ENCODE measurements at places on chromosomes 7 and 10.
A peak's percentile ranks its signal among the peaks of the same experiment; 100 is the strongest.

GRCh38 chr10:46220872-46221538 lies 65.8 kb upstream of the ANTXRL start:
- peak; percentile 7 for DNase-seq

GRCh38 chr10:44384601-44385025 lies 284 bp downstream of the CXCL12 start:
- DNase-seq = peak; percentile 21

DNA sequence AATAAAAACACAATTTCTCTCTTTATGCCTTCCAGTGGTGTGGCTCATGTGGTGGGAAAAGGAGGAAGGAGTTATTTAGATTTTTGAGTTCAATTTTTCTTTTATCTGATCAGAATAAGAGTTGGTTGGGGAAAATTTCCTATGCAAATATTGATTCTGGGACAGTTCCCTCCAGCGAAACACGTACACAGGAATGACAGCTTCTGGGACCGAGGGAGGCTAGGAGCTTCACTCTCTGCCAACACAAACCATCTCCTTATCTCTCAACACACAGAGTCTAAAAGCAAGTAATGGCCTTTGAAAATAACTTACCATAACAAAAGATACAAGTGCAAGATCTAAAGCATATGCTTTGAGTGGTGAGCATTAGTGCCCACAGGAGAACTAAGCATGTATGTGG lies 122.7 kb downstream of the RAPGEF5 start:
- no peak for DNase-seq

DNA sequence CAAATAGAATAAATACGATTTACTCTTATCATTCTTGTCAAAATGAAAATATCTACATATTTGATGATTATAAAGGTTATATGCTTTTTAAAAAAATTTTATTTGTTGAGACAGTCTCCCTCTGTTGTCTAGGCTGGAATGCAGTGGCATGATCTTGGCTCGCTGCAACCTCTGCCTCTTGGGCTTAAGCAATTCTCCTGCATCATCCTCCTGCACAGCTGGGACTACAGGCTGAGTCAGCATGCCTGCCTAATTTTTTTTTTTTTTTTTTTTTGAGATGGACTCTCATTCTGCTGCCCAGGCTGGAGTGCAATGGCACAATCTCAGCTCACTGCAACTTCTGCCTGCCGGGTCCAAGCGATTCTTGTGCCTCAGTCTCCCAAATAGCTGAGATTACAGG lies 48.9 kb downstream of the PUS7 start:
- no peak for DNase-seq

- no peak for DNase-seq
These were observed 18.7 kb upstream of the ATP6V0A4 start for GRCh38 chr7:138816650-138817049.

GRCh38 chr10:127275793-127276450 lies 79.5 kb upstream of the INSYN2A start:
- no peak for DNase-seq

- DNase-seq = no peak
These were observed 3.2 kb downstream of the HPSE2 start for GRCh38 chr10:99232360-99232999.

- no peak for DNase-seq
These were observed 9.1 kb downstream of the WDR86 start for GRCh38 chr7:151400626-151401315.

DNA sequence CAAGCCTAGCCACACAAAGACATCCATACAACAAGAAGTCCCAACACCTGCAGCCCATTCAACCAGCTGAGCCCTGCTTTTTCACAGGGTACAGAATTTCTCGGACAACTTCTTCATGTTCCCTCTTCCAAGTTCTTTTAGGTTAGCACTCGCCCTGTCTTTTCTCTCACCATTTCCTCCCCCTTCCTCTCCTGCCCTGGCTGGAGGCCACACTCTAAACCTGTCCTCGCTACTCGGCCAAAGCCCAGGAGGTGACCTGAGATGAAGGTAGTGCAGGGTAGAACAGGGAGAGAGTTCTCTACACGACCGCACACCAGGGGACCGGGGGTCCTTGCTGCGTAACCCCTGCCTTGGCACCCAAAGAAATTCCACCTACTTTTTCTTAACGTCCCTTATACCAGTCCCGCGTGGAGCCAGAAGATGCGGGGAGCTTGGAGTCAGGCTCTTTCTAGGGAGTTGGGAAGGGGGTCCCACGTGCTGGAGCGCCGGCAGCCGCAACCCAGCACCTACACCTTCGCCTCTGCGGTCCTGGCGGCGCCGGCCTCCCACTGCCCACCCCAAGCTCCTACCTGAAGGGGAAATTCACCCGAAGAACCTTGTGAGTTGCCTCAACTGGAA lies 16.0 kb upstream of the DLX6 start:
- no peak for DNase-seq

- DNase-seq = no peak
These were observed 19.8 kb upstream of the ZC3HAV1L start for GRCh38 chr7:139055674-139056073.

DNA sequence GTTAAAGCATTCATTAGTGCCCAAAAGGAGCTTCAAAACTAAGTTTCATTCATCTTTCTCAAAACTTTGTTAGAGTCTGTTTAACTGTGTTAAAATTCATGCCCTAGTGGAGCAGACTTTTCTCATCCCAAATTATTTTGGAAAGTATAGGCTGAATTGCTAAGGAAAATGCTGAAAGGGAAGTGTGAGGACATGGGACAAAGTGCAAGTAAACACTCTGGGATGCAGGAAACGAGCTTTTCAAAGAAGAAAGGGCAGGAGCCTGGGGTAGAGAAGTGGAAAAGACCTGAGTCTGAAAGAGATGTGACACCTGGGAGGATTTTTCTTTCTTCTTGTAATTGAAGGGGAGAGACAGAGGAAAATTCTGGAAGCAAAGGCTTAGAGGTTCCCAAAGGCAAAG lies 93.1 kb upstream of the ANKRD1 start:
- DNase-seq = no peak

DNA sequence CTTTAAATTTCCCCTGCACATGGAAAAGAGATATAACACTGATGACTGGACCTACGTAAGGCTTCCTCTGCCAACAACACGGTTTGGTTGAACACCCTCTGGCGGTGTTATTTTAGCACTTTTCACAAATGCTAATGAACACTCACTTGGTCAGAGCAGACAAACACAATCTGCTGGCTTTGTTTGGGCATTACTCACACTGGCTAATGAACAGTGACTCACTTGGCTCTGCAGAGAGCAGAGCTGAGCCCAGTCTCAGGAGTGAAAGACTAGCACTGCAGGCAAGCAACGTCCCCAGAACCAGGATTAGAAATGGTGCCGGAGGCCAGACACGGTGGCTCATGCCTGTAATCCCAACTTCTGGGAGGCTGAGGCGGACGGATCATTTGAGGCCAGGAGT lies 430.8 kb downstream of the PLXNA4 start:
- peak; percentile 95 for DNase-seq

GRCh38 chr7:14950013-14950412 lies 47.5 kb upstream of the DGKB start:
- no peak for DNase-seq

GRCh38 chr7:123916240-123916724 lies 8.8 kb upstream of the SPAM1 start:
- peak; percentile 1 for DNase-seq

Data from kidney capillary endothelial cell (primary cell).